ENCODE measurements at places on chromosomes 5 and 9.

- DNase-seq: no peak
These were observed 16.9 kb downstream of the ADAMTSL2 start for GRCh38 chr9:133551446-133551845.

DNA sequence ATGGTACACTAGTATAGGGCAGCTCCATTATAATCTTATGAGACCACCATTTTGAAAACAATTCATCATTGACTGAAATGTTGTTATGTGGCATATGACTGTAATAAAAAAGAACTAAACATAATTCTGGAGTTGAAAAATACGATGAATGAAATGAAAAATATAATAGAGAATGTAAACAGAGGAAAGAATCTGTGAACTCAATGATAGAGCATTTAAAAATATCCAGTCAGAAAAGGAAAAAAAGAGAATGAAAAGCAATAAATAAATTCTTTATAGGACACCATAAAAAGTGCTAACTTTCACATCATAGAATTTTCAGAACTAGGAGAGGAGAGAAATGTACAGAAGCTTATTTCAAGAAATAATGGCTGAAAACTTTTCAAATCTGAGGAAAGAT, 17.6 kb upstream of the VCAN start:
- no peak for DNase-seq

GRCh38 chr9:91150998-91151717, 210.6 kb downstream of the AUH start:
- DNase-seq: no peak

DNA sequence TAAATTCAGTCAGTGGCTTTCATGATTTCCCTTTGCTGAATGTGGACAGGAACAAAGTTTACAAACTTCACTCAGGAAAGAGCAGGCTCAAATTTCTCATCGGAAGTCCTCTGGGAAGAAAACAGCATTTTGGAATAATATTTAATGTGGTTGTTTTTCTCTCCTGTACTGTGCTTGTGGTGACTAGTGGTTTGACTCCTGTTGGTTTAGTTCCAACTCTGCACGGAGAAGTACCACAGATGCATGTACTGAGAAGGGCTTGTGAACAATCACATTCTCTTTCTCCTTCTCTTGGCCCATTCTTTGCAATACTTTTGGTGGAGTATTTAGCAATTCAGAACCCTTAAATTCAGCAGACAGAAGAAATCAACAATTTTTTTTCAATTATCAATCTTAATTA, 13.3 kb downstream of the MPDZ start:
- no peak for DNase-seq

GRCh38 chr5:159894149-159894720, 22.0 kb upstream of the ADRA1B start:
- no peak for DNase-seq

- no peak for DNase-seq
These were observed 34.6 kb upstream of the IPPK start for GRCh38 chr9:92704528-92704927.

DNA sequence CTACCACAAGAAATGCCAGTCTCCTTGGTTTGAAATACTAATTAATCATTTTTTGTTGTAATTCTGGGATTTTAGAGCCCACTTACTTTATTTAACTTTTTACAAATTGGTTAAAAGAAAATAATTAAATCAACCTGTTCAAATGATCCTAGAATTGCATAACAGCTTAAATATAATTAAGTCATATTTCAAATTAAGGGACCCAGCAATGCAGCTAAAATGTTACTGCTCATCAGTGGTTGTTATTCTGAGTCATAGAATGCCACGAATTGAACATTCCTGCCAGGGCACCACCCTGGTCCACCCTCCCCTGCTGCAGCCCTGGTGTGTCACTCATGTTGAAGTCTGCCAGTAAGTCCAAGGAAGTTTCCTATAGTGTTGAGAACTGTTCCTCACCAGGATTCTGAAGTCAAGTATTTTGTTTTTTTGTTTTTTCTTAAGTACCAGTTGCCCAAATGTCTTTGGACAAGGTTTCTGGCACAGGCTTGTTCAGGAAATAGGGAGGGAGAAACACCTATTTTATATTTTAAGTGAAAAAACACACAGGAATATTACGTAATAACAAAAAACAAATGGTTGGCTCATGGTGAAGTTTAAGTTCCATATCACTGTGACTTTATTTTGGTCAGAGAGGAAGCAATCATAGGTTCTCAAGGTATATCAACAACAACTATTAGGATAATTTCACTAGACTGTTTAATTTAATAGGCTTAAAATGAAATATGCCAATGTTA, 4.3 kb upstream of the ITGA1 start:
- DNase-seq: no peak

GRCh38 chr9:37999588-38000189, 69.3 kb downstream of the SHB start:
- no peak for DNase-seq

DNA sequence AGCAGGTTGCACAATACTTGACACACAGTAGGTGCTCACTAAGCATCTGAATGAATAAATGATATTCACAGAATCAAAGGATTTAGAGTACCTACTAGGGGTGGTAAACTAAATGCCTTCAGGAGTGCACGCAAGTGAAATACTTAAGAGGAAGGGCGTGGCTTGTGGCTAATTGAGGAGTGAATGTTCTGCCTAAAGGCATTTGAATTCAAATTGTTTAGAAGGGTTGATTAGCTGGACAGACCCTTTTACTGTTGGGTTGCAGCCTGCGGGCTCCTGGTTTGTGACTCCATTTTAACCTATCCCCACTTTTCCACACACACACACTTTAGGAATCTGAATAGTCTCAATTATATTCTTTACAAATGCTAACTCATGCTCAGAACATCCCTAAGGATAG, 63.1 kb downstream of the PPP2R2B start:
- DNase-seq: no peak

DNA sequence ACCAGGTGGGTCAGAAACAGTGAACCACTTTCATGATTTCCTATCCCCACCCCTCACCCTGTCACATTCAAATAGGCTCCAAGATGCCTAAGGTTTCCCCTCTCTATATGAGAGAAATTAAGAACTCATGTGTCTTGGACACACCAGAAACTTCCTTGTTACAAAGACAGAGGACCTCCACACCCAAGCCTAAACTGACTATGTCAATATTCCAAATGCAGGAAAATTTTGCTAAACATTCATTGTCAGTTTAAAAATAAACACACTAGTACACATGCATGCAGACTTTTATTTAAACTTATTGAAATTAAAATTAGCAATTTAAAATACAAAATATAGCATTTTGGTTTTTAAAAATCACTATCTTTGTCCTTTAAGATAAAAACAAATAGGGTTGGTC, 26.2 kb downstream of the SKIC3 start:
- no peak for DNase-seq

- DNase-seq: no peak
These were observed 31.2 kb upstream of the BASP1 start for GRCh38 chr5:17186256-17186655.

DNA sequence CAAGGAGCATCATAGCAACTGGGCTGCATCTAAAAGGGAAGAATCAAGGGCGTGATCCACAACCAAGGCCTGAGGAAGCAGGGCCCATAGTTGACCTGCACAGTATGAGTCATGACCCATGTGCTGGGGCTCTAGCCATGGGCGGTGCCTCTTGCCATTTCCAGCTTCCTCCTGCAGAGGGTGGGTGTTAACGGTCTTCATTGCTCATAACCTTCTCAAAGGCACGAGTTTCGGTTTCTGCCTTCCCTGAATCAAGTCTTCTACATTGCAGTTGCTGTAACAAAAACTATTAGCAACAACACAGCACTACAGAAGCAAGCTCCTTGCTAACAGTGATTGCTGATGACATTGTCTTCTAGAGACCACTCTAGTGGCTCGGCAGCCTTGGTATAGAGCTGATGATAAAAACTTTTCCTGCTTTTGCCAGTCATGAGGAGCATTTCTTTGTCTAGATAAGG, 66.9 kb downstream of the CTSL start:
- DNase-seq: no peak

GRCh38 chr9:85452841-85453240, 288.9 kb downstream of the AGTPBP1 start:
- DNase-seq: no peak

DNA sequence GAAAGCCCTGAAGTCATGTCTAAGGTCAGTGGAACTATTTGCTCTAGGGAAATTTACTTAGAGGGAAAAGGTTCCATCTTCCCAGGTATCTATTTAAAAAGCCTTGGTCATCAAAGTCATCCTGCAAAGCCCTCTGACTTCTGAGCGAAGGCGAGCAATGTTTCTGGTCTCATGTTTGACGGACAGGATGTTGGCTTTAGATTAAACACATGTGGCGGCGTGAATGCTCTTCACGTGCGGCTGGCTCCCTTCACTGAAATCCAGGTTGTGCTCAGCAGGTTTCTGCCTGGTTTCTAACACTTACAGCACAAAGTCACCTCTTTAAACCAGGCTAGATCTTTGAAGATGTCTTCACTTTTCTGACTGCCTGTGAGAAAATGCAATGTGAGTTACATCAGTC, 5.7 kb upstream of the ZBTB34 start:
- DNase-seq: no peak

All from right forelimb (tissue), 1 donor.